Fibroblast of skin of left quadriceps (primary cell): ENCODE measurements at places on chromosomes 12 and 14.
A peak's percentile ranks its signal among the peaks of the same experiment; 100 is the strongest.

DNA sequence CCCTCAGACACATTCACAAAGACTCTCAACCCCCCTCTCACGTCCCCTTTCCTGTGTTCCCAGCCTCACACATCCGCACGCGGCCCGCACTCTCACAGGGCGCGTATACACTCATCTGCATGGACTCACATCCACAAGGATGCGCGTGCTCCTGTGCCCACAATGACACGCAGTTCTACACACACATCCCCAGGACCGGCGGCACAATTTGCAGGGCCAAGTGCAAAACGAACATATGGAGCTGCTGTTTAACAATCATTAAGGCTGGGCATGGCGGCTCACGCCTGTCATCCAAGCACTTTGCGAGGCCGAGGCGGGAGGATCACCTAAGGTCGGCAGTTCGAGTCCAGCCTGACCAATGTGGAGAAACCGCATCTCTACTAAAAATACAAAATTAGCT lies 36.4 kb upstream of the EML1 start:
- DNase-seq, result no peak

DNA sequence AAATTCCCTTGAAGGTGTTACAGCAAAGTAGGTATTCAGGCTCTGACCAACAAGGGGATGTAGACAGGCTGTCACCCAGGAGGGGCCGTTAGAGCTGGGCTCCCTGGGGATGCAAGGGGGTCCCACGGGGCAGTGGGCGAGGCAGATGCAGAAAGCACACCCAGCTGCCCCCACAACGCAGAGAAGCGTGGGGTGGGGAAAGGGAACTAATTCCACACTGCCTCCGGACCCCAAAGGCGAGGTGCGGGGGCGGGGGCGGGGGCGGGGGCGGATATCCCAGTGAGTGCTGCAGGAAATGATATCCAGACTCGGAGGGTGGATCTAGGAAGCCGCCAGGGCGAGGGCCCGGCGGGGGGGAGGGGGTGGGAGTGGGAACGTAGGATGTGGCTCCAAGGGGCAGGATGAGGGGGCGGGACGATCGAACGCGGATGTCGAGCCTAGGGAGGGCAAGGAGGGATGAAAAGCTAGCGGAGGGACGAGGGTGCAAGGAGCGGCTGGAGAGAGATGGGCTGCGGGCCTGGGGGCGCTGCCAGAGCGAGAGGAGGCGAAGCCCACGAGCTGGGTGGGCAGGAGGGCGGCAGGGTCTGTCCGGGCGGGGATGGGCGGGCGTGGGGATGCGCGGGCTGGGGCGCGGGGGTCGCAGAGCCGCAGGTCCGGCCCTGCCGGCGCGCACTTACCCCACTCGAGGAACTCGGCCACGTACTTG lies 874 bp downstream of the CDC42BPB start:
- DNase-seq, result peak; percentile 56

DNA sequence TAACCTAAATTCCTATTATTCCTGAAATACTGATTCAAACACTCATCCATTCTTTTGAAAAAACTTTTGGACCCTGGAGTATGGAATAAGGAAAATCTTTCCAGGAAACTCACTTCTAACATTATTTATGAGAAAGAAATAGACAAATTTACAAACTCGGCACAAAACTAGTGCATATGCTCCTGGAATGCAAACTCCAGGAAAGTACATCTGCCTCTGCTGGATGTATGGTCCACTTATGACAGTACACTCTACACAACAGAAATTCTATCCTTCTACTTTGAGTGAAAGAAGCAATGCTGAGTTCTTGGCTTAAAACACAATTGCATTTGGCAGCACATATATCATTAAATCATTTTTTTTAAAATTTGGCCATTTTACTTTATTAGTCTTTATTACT lies 700.5 kb upstream of the STXBP6 start:
- no peak for DNase-seq

DNA sequence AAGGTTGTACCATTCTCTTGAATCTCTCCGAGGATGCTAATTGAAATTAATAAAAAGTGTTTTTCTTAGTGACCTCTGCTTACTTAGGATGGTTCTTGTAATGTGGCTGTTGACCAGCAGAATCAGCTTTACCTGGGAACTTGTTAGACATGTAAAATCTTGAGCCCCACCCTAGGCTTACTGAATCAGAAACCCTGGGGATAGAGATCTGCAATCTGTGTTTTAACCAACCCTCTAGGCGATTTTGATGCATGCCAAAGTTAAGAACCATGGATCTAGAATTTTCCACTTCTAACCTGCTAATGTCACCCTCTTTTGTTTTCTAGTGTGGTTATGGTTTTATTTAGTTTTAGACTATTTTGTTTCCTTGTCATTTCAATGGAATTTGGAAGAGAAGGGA lies 6.5 kb downstream of the NUBPL start:
- DNase-seq, result no peak

- no peak for DNase-seq
These were observed 141.1 kb downstream of the PAWR start for GRCh38 chr12:79549531-79550271.

DNA sequence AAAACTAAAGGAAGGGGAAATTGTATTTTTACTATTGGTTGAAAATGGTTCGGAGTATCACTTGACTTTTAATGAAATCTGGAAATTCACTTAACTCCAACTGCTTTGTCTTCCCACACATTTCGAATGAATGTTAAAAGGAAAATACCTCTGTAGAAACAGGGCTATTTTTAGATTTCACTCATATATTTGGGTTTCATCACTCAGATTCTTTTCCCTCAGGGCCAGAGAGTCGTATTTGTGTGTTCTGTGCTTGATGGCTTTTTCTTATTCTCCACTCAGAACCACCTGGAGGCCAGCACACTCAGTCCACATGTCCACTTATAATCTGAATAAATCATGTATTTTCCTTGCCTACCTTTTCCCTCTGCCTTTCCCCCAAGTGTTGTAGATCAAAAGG lies 40.0 kb downstream of the DAAM1 start:
- peak; percentile 29 for DNase-seq

DNA sequence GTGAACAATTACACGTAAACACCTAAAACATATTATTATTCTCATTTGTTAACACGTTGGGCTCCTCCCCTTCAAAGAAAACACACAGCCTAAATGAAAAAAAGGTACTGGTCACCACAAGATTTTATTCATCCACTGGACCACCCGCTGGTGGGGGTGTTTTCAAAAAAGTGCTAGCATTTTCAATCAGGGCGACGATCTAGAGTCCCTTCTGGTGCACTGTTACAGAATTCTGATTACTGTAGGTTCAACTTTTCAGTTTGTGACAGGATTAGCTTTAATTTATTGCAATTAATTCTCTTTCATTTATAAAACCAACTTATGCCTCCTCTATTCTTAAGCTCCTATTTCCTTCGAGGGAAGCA lies 443 bp downstream of the MAGOHB start:
- DNase-seq, result no peak

- peak; percentile 46 for DNase-seq
These were observed 63.4 kb upstream of the DICER1 start for GRCh38 chr14:95220663-95221231.
